ENCODE measurements at places on chromosomes 7 and 10. TPM values are rescaled to one million over a fixed set of nuclear protein-coding genes. Genes with fewer than 3 reads are reported as not detected.

Gene FAM25G
- total RNA-seq, result not detected

DNA sequence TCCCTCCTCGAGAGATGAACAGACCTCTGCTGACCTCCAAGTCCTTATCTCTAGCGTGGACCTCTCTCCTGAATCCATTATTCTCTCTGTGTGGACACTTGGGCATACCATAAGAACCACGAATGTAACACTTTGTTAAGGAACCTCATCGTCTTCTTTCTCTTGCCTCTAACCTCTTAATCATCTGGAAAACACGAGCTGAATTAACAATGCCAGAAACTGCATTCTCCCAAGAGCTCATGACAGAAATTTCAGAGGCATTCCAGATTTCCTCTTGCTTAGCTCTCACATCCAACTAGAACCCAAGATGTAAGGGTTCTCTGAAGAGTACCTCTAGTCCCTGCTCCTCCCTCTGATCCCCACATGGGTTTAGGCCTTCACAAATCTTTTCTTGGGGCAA lies 101.5 kb downstream of the TRIL start:
- no peaks in the 10 kb centered on the region for H3K36me3 ChIP-seq
- no peak for DNase-seq
- no peak overlapping the region for H3K27ac ChIP-seq
- no peak overlapping the region for H3K4me3 ChIP-seq
- H3K4me1 ChIP-seq, result no peaks in the 10 kb centered on the region
- no peaks in the 10 kb centered on the region for H3K27me3 ChIP-seq

Gene TEX47
- total RNA-seq, result not detected

Gene MSMB
- total RNA-seq, result not detected

DNA sequence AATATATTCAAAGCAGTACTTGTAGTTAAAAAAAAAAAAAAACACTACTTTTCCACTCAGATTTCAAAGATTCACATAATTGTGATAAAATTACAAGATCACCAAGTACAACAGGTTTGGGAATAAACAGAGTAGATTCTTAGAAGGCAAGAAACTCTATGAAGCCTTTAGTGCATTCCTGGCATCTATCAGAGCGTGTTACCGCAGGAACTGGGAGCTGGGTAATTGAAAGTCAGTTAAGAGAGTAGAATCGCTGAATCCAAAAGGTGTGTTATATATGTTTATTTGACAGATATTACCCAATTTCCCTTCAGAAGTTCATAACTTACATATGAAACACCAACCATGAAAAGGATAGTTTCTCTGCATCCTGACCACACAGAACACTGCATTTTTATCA lies 159.2 kb upstream of the PLXNA4 start:
- no peak for DNase-seq
- H3K4me3 ChIP-seq, result no peak overlapping the region
- no peaks in the 10 kb centered on the region for H3K27me3 ChIP-seq

Measured in H1 (cell line).